Skeletal muscle tissue (tissue), 5 donors: ENCODE measurements at places on chromosomes 16 and 17. TPM values are rescaled to one million over a fixed set of nuclear protein-coding genes. Genes with fewer than 3 reads are reported as not detected.

ZNF597 gene
- 2.1 TPM for total RNA-seq

TP53TG3 gene
- total RNA-seq: not detected

RNF227 gene
- 2.6 TPM for total RNA-seq

PIK3R6 gene
- total RNA-seq: 0.52 TPM

BRD7 gene
- total RNA-seq: 32.9 TPM

FBXW10 gene
- not detected for total RNA-seq

CDRT15L2 gene
- not detected for total RNA-seq

HCRT gene
- not detected for total RNA-seq

PRSS22 gene
- total RNA-seq: not detected

CACNG4 gene
- 1.6 TPM for total RNA-seq

KRTAP2-2 gene
- total RNA-seq: not detected

KDM6B gene
- 2.6 TPM for total RNA-seq

RAMP2 gene
- total RNA-seq: 16.2 TPM

PPP1R27 gene
- 35.0 TPM for total RNA-seq

IKZF3 gene
- total RNA-seq: 0.52 TPM

CHST4 gene
- total RNA-seq: not detected

CCL3 gene
- total RNA-seq: 7.3 TPM

PDIA2 gene
- total RNA-seq: under 0.01 TPM

CRHR1 gene
- total RNA-seq: 0.52 TPM

ARL17A gene
- 12.0 TPM for total RNA-seq

ALDH3A1 gene
- not detected for total RNA-seq

NACA2 gene
- total RNA-seq: not detected

KRTAP4-5 gene
- not detected for total RNA-seq

NSF gene
- 21.4 TPM for total RNA-seq

KCNJ18 gene
- total RNA-seq: not detected

PLLP gene
- total RNA-seq: under 0.01 TPM

OR1F1 gene
- not detected for total RNA-seq

FN3K gene
- total RNA-seq: 4.7 TPM

ABCA8 gene
- total RNA-seq: 116 TPM

HSD17B2 gene
- total RNA-seq: not detected

NOXO1 gene
- total RNA-seq: 1.6 TPM

CD7 gene
- total RNA-seq: 0.52 TPM

C16orf86 gene
- 3.1 TPM for total RNA-seq

KRT25 gene
- not detected for total RNA-seq

DBNDD1 gene
- 3.1 TPM for total RNA-seq

NPIPA8 gene
- total RNA-seq: 1.0 TPM

HEATR9 gene
- total RNA-seq: not detected

GAS7 gene
- 58.5 TPM for total RNA-seq

KCNJ16 gene
- 1.6 TPM for total RNA-seq

NPIPA2 gene
- total RNA-seq: 1.6 TPM

EPX gene
- 0.52 TPM for total RNA-seq

ZNF469 gene
- 3.7 TPM for total RNA-seq

MAF gene
- 17.2 TPM for total RNA-seq
